Large intestine (tissue), 12 donors: ENCODE measurements at places on chromosomes 5 and 9. TPM values are rescaled to one million over a fixed set of nuclear protein-coding genes. Genes with fewer than 3 reads are reported as not detected.
A peak's percentile ranks its signal among the peaks of the same experiment; 100 is the strongest.

The RNF183 gene
- polyA plus RNA-seq = 0.91 TPM

The AJM1 gene
- polyA plus RNA-seq = 10.4 TPM

The SLC4A9 gene
- 0.22 TPM for polyA plus RNA-seq

The ELAVL2 gene
- 1.2 TPM for polyA plus RNA-seq

The ENTPD2 gene
- polyA plus RNA-seq = 9.9 TPM

The ADCY2 gene
- 4.7 TPM for polyA plus RNA-seq

The SHISAL2B gene
- 0.06 TPM for polyA plus RNA-seq

The EIF4EBP3 gene
- 14.7 TPM for polyA plus RNA-seq

The GARIN3 gene
- polyA plus RNA-seq = not detected

DNA sequence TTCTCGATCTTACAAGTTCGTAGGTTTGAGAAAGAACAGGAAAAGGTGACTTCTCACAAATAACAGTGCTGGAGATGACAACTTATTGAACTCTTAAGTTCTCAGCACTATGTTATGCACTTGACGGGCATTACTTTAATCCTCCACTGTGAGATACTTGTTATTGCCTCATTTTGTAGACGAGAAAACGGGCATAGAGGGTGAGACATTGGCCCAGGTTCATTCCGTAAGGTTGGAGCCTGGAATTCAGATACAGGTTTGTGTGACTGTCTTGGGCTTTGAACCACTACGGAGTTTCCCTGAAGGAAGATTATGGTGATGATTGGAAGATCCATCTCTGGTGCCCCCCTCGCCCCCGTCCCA is 657 bp downstream of the MAT2B start:
- DNase-seq = no peak

DNA sequence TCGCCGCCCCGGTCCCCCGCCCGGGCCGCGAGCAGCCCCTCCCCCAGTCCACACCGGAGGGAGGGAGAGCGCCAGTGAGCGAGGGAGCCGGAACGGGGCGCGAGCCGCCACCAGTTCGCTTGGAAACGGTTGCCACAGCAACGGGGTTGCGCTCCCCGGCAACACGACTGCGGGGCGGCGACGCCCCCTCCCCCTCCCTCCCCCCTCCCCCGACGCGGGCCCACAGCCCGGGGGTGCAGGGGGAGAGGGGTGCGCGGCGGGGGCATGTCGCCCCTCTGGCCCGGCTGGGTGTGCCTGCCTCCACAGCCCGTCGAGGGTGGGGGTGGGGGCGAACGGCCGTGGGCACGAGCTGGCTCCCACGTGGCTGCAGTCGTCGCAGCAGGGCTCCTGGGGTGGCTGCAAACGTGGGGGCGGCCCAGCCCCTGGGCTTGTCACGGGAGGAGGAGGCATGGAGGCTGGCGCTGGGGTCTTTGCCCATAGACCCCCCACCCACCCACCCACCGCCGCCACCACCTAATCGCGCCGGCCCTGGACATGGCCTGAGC is 524 bp downstream of the PRR7 start:
- DNase-seq = no peak

- DNase-seq = no peak
These were observed 110.6 kb downstream of the PLPPR1 start for GRCh38 chr9:101139082-101139481.

DNA sequence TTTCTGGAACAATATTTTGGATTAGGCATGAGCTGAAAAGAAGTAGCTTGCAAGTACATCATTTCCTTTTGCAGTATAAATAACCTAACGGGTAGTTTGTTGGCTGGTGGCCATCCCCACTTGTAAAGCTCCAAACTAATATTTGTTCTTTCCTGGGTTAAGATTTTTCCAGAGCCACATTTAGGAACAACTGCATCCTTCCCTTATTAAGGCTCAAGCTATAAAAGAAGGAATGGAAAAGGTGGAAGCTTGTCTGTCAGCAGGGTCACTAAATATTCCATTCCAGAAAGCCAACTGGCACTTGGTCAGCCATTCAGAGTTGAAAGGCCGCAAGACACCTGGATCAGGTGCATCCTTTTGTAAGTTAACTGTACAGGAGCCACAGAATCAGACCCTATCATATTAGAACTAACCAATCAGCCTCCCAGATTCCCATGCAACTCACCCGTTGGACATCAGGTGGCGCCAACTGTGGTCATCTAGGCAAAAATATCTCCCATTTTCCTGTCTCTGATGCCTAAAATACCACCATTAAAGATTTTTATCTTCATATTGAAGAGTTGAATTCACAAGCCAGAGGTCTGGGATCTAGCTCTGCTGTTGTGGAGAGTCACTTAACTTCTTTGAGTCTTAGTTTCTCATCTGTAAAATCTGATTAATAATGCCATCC is 82.9 kb downstream of the PTCD2 start:
- DNase-seq = no peak

GRCh38 chr5:82513738-82514137 is 235.6 kb upstream of the RPS23 start:
- no peak for DNase-seq

- DNase-seq = peak; percentile 17
These were observed 579.7 kb upstream of the ZNF608 start for GRCh38 chr5:125326150-125326510.

- no peak for DNase-seq
These were observed 125.9 kb downstream of the PHF2 start for GRCh38 chr9:93702261-93702660.
